ENCODE measurements at places on chromosomes 3 and 15.
A peak's percentile ranks its signal among the peaks of the same experiment; 100 is the strongest.

- no peak for DNase-seq
These were observed 40.9 kb downstream of the APH1B start for GRCh38 chr15:63318344-63318743.

DNA sequence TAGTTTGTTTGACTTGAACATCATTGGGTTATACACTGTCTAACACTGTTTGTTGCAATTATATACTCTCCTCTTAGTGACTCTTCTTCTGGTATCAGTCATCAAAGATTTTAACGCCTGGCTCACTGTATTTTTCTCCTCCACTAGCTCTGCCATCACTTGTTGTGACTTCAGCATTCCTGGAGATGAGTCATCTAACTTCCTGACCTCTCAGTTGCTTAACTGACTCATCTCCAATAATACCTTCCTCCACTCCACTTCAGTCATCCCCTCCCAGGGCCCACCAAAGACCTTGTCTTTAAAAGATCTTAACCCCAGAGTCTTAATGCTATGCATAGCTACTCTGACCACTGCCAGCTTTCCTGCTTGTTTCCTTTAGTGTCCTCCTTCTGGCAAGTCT, 28.6 kb upstream of the CLSTN2 start:
- no peak for DNase-seq

GRCh38 chr3:197503652-197504051, 52.1 kb downstream of the BDH1 start:
- no peak for DNase-seq

- peak; percentile 87 for DNase-seq
These were observed 1.4 kb downstream of the FES start for GRCh38 chr15:90885432-90886290.

DNA sequence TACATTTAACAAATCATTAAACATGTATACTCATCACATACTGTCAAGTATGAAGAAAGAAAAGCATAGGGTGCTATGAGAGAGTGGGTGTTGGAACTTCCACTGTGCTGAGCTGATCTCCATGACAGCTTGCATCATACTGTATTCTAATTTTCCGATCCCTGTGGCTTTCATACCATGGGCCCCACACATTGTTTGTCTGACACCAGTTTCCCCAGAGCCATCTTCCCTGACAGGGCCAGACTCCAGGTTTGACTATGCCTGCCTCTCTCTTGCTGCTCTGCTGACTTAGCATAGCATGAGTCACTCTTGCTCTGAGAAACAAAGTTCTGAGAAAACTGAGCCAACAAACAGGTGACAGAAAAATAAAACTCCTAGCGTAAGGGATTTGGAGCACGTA, 37.0 kb upstream of the CASR start:
- no peak for DNase-seq

DNA sequence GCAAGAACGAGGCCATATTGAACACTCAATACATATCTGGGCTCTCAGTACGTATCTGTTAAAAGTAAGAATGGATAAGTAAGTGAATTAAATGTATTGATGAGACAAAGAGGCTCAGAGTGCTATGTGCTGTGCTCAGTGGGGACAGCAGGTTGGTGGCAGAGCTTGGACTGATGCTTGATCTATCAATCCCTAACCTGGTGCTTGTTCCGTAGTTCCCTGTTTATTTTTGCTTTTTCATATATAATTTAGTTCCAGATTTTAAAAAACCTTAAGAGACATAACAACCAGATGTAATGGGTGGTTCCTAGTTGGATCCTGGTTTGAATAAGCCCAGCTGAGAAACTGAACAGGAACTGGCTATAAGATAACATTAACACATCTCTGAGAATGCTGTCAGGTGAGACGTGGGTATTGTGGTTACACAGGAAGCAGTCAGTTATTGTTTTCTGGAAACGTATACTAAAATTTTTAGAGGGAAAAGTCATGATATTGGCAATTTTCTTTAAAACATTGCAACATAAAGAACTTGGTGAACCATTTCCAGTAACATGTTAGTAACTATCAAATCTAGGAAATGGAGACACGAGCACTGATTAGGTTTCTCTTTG, 120.5 kb downstream of the FOXB1 start:
- DNase-seq, result no peak

- DNase-seq, result no peak
These were observed 22.7 kb downstream of the ERICH6 start for GRCh38 chr3:150681057-150681456.

GRCh38 chr3:192899540-192899982, 18.1 kb downstream of the MB21D2 start:
- DNase-seq, result no peak

- no peak for DNase-seq
These were observed 33.6 kb downstream of the MORF4L1 start for GRCh38 chr15:78906316-78906620.

DNA sequence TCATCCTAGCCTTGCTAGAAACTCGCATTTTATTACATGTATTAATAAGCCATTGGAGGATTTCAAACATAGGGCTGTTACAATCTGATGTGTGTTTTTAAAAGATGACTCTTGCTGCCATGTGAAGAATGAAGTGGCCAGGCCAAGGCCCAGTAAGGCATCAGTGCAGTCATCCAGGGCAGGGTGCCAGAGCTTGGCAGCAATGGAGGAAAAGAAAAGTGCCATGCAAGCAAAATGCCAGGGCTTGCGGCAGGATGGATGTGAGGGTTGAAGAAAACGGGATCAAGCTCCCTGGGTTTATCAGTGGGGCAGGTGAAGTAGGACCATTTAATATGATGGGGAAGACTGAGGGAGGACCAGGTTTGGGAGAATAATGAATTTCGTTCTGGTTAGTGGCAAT, 183.6 kb downstream of the MINAR1 start:
- no peak for DNase-seq

- no peak for DNase-seq
These were observed 213.1 kb upstream of the ADAMTS9 start for GRCh38 chr3:64900617-64901521.

- DNase-seq, result no peak
These were observed 66.0 kb downstream of the VPS13C start for GRCh38 chr15:61994216-61994615.

- no peak for DNase-seq
These were observed 33.9 kb downstream of the FSD2 start for GRCh38 chr15:82771789-82772607.

DNA sequence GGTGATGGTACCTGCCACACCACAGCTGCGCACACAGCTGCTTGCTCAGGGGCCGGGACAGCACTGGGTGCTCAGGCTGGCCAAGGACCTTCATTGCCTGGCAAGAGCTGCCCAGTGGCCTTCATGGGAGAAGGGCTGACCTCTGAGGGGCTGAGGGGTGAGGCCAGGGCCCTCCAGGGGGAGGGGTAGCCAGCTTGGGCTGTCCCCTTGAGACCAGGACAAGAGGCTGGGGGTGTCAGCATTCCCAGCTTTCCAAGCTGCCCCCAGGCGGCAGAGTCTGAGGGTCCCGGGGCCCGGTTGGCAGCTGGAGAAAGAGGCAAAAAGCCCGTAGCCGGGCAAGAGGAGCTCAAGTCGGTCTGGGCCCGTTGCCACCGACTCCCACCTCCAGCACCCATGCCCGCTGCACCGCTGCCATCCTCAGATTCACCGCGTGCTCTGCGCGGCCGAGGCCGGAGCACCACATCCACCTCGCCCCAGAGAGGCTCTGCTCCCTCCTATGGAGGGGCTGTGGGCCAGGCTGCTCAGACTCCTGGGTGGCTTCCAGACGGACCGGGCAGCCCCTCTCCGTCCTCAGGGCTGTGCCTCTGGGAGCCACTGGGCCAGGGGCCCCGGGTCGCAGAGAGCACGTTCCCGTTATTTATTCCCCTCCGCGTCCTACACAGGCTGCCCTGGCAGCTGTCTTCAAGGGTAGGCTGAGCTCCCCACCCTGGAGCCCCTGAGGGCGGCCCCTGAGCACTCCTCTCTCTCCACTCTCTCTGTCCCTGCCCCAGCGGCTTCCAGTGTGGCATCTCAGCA, 51.5 kb downstream of the PLXNA1 start:
- DNase-seq, result no peak

DNA sequence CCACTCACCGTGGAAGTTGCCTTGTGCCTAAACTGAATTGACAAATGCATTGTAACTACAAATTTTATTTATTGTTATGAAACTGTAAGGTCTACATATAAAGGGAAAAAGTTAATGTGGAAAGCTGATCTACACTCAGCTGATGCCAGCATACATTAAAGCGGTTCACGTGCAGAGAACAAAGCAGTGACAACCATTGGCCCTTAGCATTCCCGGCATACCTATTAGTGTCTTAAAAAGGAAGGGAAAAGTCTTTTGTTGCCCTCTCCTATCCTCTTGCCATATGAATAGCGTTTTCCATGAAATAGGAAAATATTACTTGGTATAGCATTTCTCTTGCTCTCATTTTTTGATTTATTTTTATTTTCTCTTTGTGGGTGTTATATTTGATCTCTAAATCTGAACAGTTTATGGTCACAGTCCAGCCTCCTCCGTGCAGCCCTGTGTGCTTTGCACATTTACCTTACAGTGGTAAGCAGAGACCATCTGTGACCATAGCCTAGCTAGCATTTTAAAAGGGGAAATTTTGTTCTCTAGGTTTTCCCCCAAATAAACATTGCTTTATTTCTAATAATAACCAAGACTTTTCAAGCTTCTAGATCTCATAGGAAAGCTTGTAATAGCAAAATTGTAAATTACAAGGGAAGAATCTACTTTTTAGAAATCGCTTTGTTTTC, 89.7 kb upstream of the CGNL1 start:
- no peak for DNase-seq

DNA sequence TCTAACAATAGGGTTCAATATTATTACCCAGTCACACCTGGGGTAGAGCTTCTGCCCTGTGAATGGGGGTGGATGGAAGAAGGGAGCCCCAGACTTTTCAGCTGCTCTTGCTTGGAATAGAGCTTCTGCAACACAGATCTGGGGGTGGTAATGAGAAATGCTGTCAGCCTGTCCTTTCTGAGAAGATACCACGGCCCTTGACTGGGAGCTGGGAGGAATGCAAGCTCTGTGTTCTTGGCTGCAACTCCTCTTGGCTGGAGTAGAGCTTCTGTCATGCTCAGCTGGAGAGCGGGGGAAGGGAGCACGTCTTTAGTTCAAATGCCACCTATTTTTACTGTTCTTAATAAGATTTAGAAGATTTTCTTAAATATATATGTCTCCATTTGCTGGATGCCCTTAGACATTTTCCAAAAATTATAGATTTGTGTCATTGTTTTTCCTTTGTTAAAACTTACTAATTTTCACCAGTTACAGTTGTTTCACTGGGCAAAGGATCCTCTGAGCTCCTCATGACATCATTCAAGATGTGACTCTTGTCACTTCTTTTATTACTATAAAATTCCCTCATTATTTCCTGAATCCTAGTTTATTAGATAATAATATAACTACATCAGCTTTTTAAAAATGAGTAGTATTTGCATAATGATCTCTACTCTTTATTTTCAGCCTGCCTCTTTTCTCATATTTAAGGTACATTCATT, 180.0 kb upstream of the TGFBR2 start:
- peak; percentile 64 for DNase-seq

DNA sequence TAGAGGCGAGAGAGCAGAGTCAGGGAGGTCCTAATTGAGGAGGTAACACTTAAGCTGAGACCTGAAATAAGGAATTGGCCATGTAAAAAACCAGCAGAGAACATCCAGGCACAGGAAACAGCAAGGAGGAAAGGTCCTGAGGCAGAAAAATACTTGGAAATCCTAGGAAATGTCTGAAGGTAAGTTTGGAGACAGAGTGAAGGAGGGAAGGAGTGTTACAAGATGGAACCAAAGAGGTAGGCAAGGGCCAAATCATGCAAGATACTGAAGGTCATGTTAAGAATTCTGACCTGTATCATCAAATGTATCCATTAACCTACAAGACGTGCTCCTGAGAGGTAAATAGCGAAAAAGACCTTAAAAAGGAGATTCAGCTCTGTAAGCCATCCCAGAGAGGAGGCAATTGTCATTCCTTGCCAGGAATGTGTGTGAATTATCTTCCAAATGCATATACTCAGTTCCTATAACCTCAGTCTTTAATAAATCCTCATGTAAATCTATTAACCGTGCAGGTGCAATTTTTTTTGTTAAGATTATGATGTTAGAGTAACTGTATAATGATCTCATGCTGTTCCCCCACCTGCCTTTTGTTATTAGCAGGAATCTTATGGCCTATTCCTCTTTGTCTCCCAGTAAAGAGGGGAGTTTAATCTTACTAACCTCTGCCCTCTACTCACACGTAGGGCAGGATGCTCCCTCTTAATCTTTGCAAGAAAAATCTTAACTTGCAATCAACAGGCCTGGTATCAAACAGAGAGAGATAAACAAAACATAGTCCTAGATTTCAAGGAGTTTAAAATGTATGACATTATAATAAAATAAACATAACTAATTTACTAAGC, 166.9 kb downstream of the ULK4 start:
- no peak for DNase-seq

DNA sequence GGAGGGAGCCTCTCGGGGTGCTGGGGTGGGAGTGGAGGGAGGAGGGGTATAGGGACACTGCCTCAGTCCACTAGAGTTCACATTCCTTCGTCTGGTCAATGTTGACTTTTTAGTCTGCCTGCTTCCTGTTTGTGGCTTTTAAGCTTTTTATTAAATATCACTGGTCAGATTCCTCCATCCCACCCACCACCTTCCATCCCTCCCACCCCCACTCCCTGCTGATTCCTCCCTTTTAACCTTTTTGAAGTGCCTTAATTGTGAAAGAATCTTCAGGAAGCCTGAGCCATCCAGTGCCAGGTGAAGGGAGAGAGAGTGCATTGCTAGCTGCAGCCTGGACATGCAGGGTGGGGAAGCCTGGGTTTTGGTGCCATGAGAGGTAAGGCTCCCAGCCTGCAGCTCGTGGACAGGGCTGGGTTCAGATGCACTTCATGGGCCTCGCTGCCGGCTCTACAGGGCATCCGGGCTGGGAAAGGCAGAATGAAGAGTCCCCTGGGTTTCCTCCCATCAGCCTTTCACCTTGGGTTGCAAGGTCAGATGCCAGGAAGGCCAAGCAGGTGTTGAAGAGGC, 105.9 kb downstream of the DNAJB8 start:
- no peak for DNase-seq

- no peak for DNase-seq
These were observed 43.1 kb downstream of the SCAP start for GRCh38 chr3:47432673-47433072.

DNA sequence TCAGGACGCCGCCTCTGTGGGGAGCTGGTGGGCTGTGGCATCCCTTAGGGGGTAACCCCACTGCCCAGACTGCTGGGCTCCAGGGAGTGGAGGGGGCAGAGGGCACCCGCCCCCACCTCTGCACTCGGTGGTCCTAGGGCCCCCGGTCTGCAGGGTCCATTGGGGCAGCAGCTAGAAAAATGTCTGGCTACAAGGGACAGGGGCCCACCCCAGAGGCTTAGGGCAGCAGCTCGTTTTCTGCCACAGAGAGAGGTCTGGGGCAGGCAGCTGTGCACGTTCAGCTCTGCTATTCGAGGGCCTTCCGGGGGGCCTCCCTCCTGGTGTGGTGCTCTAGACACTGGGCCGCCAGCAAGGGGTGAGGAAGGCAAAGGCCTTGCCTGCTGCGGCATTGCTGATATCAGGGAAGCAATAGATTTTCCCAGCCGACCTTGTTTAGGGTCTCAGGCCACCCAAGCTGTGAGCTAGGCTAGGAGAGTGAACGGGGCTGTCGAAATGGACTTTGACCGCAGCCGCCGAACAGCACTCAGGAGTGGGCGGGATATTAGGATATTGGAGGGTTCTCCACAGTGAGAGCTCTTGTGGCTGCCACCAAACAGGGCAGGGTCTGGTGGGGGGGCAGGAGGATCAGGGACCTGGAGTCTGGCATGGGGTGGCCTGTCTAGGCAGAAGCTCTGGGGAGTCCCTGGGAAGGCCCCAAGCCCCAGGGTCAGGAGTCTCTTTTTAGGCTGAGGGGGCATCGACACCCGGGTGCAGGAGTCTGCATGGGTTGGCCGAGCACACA, 61.4 kb upstream of the KLF13 start:
- DNase-seq, result peak; percentile 64
